ENCODE measurements at places on chromosomes 3 and 15. TPM values are rescaled to one million over a fixed set of nuclear protein-coding genes. Genes with fewer than 3 reads are reported as not detected.

Gene WDR93
- not detected for total RNA-seq

Gene TTLL13
- total RNA-seq = not detected

Gene FETUB
- not detected for total RNA-seq

Gene PLCL2
- total RNA-seq = 20.5 TPM

Gene SPTSSB
- total RNA-seq = 0.58 TPM

Gene CD86
- not detected for total RNA-seq

Gene ZNF501
- total RNA-seq = 7.6 TPM

Gene CPA3
- not detected for total RNA-seq

Gene HYAL1
- 6.1 TPM for total RNA-seq

Gene CRYGS
- total RNA-seq = 2.0 TPM

Gene C3orf80
- 0.15 TPM for total RNA-seq

Gene SLC22A13
- 1.2 TPM for total RNA-seq

Gene FRMD5
- 7.0 TPM for total RNA-seq

Gene TTBK2
- 8.9 TPM for total RNA-seq

Gene ACKR4
- 33.6 TPM for total RNA-seq

Gene EPB42
- total RNA-seq = not detected

Gene PRKCD
- 7.3 TPM for total RNA-seq

Gene C15orf62
- 0.15 TPM for total RNA-seq

Gene CLDN18
- under 0.01 TPM for total RNA-seq

Gene SST
- total RNA-seq = not detected

Gene HMCES
- 16.4 TPM for total RNA-seq

Gene GUCA1C
- total RNA-seq = not detected

Gene SKOR1
- 0.15 TPM for total RNA-seq

Gene MST1R
- total RNA-seq = 1.9 TPM

Gene ARL14
- not detected for total RNA-seq

Gene ALDH1L1
- not detected for total RNA-seq

Gene GPR27
- total RNA-seq = not detected

Gene PAK6
- under 0.01 TPM for total RNA-seq

Gene RFTN1
- 152 TPM for total RNA-seq

Gene PRSS50
- not detected for total RNA-seq

Measured in smooth muscle cell of trachea (primary cell).